Stimulated activated CD4-positive, alpha-beta T cell treated with anti-CD3 and anti-CD28 coated beads, Interleukin-1b, Interleukin-23, amount 100 ng/mL, for 1 hour (primary cell): ENCODE measurements at places on chromosomes 5 and 9.

DNA sequence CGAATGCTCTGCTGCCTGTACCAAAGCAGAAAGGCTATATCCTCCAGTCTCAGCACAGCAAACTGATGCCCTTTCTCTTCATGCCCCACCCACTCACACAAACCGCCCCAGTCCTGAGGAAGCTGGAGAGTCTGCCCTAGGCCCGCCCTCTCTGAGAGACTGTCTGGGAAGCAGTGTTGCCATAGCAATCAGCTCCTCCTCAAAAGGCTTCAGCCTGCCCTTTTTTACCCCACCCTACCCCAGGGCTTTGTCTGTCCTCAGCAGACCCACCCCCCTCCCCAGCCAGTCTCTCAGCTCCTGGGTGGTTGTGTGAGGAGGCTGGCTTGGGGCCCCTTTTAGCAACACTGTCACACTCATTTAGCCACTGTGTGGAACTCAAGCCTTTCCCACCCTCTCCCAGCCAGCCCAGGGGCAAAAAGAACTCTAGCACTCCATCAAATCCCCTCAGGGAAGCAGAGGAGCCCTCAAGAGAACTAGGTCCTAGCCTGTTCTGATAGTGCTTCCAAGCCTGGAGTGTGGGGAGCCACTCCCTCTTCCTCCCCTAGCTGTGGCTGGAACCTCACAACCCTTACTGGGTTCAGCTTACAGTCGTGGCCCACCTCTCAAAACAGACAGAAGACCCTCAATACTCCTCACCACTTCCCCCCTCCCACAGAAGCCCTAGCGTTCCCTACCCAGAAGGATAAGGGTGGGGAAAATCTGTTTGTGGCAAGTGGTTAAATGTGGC lies 1.4 kb downstream of the ATOSB start:
- DNase-seq: peak; percentile 37

DNA sequence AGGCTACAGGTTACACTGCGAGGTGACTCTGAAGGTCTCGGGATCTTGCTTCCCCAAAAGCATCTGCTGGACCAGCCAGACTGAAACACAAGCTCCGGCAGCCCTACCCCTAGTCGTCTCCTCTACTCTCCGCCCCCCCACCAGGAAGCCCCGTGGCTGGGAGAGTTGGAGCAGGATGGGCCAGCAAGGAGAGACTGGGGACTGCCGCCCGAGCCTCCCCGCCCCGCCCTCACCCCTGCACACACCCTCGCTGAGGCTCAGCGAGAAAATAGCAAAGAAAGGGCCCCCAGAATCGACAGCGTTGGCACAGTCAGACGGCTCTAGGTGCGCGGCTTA lies 1.3 kb downstream of the TRIM7 start:
- no peak for DNase-seq

- DNase-seq: no peak
These were observed 113.8 kb downstream of the GADD45G start for GRCh38 chr9:89718651-89719050.

DNA sequence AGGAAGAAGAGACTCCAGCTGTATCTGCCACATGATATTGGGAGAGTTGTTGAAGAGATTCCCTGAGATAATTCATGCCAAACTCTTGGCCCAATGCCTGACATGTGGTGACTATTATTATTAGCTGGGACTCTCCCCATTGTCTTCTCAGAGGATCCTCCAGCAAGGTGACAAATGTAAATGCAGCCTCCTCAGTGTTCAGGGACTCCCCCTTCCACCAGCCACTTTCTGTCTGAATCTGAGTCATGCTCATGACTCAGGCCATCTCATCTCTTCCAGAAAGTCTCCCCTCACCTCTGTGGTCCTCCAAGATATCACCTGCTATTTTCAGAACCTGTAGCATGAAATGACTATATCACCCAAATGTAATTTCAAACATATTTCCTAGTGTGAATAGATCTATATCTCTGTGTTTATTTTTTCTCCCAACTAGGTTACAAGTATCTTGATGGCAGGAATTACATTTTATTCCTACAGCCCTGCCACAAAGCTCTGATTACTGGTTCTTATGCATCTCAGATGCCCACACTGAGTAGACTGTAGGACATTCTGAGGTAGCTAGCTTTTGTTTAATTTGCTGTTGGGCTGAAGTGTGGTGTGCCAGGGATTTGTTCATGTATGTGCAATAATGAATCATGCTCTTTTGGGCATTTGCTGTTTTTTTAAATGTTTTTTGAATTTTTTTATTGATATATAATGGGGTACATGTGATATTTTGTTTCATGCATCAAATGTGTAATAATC lies 126.6 kb upstream of the IL12B start:
- no peak for DNase-seq

- DNase-seq: no peak
These were observed 9.0 kb downstream of the PRRC2B start for GRCh38 chr9:131402738-131403492.

GRCh38 chr5:81837667-81838306 lies 86.9 kb upstream of the SSBP2 start:
- no peak for DNase-seq

DNA sequence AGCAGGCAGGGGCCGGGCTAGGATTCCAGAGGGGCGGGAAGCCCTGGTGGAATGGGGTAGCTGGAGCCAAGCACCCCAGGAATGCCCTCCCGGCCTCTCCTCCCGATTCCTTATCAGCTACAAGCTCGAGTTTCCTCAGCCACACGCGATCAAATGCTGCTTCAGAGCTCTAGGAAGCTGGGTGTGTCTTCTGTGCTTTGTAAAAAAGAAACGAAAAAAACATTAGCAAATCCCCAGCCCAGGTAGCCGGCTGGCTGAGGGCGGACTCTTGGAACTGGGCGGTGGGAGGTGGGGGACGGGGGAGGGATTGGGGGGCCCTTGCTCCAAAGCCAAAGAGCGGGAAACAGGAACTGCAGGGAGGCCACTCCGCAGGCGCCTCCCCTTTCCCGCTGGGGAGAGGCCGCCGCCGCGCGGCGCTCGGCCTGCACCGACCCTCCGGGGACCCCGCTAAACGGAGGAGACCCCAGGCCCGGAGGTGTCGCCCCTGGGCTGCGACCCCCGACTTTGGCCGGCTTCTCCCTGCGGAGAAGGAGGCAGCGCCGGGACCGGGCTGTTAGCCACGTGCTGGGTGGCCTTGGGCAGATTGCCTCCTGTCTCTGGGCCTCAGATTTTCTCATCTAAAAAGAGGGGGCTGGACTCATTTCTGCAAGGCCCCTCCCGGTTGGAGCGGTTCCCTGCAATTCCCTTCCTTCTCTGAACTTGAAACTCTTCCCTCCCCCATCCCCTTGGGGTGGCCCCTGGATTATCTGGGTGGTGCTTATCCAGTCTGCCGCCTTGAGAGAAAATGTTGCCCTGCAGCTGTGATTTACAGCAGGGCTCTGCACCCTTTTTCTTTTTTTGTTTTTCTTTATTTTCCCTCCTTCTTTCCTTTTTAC lies 40.9 kb upstream of the FABP6 start:
- DNase-seq: no peak

DNA sequence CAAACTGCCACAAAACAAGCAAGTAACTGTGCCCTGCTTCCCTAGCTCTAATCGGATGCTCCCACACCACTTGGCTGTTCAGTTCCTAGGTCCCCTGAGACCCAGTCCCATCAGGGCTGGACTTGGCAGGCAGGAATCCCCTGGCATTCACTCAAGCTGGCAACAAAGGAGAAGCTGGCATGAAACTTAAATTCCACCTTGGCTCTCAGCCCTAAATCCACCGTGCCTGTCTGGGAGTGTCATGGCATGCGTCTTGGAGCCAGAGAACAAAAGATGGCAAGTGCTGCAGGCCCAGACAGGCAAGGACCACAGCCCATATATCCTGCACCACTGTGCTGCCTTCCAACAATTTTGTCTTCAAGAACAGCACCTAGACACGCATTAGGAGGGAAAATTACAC lies 38.2 kb downstream of the ETF1 start:
- DNase-seq: no peak

DNA sequence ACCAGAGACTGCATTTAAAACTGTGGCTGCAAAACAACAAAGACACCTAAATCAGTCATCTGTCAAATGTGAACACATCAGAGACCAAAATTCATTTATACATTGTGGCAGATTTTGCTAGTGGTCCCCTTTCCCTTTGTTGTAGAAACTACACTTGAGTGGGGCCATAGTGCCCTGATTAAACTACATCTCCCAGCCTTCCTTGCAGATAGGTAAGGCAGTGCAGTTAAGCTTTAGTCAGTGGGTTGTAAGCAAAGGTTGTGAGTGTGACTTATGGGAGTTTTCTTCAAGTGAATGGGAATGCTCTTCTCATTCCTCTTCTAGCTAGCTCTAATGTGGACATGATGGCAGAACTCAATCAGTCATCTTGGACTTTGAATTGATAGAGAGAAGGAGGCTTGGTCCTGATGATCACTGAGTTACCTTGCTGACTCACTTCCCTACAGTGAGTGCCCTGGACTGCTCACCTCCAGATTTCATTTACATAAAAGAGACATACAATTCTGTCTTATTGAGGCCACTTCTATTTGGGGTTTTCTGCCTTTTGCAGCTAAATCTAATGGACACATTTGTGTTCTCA lies 35.2 kb upstream of the SPARC start:
- DNase-seq: no peak

DNA sequence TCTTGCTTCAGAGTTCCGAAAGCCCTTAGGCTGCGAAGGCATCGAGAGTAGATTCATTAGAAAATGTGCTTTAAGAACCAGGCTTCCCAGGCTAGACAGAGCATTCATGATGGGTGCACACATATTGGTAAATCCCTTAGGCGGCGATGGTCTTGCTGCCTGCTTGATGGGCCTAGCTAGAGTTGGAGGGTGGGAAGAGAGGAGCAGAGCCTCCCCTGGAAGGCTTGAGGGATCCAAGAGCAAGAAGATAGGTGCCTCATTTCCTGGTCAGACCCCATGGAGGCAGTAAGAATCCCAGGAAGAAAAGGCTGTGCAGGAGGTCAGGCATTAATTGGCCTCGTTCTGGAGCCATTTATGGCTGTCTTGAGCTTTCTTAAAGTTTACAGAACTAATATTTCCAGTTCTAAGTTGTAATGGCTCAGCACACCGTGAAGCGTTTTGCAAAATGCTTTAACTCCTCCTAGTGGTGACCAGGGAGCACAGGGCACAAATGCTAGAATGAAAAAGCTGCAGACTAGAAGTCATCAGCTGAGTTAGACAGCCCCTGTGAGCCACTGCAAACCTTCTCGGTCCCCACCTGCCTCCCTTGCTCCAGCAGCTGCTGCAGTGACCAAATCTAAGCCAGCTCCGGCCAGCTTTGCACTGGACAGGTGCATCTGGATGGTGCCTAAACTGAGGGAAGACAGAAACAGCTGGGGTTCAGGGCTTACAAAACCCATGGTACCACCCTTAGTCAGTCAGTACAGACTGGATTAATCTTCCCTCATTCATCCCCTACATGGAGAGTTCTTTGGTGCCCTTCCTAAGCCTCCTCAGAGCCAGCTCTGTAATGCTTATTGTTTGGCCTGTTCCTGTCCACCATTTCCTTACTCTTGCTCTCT lies 14.7 kb downstream of the SLC45A2 start:
- no peak for DNase-seq

DNA sequence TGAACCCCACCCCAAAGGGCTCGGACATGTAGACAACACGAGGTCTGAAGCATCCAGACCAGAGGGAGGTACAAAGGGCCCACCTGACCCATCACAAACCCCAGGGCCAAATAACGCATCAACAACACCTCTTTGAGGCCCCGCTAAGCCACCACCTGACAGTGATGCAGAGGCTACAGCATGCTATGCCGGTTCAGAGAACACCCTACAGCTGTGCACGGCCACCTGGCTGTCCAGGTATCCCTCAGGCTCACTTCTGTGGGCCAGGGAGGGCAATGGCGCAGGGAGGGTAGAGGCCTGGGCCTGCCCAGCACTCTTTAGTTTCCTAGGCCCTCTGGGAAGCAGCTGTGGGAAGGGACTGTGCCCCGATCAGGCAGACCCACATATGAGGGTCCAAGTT lies 190.1 kb downstream of the CDK5RAP2 start:
- no peak for DNase-seq

GRCh38 chr9:110255463-110256379 lies 586 bp downstream of the TXN start:
- no peak for DNase-seq

GRCh38 chr9:88359974-88360373 lies 28.3 kb upstream of the SPIN1 start:
- DNase-seq: no peak

DNA sequence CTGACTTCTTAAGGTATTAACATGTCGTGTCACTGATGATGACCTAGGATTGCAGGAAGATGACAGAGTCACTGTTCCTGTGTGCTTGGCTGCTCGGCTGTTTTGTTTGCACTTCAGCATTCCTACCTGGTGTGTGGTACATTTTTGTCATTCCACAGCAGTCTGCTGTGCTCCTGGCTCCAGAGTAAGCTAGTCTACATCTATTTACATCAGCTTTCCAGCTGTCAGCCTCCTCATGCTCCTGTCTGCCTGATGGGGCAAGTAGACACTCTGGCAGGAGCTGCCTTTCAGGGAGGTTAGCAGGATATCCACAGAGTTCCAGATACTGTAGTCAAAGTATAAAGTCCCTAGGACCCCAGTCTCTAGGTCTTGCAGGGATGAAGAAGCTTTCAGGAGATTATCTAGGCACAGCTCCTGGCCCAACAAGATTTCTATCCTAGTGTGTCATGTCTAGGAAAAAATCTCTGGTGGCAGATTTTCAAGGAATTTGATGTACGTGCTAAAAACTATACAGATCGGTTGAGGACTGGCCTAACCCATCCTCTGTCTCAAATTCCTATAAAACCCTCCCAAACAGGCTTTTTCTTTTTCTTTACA lies 28.4 kb downstream of the RUSC2 start:
- DNase-seq: no peak

GRCh38 chr9:117145081-117145480 lies 269.8 kb downstream of the ASTN2 start:
- no peak for DNase-seq

DNA sequence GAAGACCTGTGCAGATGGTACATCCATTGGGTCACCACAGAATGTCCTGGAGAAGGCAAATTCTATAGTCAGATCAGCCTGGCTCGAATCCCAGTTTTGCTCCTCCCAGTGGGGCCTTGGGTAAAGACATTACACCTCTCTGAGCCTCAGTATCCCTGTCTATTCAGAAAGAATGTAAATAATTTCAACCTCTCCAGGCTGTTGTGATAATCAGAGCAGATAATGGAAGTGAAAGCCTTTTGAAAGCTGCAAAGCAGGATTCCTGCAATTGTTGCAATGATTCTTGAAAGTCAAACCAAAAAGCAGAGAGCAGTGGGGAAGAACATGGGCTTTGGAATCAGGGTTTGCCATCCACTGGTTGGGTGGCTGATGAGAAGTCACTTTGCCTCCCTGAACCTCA lies 63.2 kb downstream of the LHX2 start:
- DNase-seq: no peak

DNA sequence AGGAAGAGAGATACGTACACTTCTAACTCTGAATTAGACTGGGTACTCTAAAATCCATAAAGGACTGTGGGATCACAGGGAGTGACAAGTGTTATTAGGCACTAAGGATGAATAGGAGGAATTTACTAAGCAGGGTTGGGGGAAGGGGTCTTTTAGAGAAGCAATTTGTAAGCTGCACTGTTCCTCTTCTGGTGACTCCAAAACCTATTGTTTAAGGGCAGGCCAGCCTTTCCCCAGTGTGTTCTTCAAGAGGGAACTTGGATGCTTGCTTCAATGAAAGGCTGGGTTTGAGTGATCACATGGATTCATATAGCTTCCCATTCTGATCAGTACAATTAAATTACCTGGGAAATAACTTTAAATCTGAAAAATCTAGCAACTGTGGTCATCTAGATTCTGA lies 71.8 kb downstream of the STX17 start:
- DNase-seq: no peak
